ENCODE measurements at places on chromosomes 16 and 17.

GRCh38 chr17:30244853-30245385 lies 9.4 kb upstream of the SLC6A4 start:
- no peak for DNase-seq

DNA sequence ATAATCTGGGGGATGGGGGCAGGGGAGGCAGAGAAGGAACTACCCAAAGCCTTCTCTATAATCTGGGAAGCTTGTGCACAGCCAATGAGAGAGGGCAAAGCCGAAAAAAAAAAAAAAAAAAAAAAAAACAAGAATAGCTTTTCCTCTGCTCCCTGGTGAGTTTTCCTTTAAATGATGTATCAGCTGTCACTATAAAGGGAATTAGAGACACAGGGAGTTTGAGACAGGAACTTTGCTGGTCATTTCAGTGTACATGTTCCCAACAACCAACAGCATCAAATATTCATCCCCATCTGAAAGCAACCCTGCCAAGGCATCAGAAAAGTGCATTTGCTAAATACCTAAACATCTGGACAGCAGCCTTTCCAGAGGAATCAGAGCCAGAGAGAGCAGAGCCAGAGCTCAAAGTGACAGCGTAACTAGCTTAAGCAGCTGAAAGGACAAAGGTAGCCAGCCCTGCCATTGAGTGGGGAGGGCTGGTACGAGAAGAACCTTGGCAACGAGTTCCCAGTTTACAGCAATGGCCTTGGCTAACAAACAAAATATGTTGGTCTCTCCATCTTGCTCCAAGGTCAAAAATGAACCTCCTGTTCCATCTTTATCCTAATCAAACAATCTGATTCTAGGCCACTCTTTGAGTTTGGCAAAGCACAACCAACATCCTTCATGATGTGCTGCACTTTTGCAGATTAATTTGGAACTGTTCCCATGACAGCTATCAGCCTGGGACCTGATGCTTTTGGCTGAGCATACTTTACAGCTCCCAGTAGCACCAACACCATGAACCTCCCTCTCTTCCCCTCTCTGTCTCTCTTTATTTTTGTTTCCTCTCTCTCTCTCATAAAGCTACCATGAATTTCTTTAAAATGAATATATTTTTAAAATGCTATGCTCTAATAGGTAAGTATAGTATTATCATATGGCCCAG lies 143.7 kb upstream of the GNAO1 start:
- no peak for DNase-seq

GRCh38 chr16:1963806-1964505 lies 670 bp downstream of the RPS2 start:
- no peak for DNase-seq

GRCh38 chr16:2883458-2883908 lies 468 bp downstream of the FLYWCH2 start:
- no peak for DNase-seq

DNA sequence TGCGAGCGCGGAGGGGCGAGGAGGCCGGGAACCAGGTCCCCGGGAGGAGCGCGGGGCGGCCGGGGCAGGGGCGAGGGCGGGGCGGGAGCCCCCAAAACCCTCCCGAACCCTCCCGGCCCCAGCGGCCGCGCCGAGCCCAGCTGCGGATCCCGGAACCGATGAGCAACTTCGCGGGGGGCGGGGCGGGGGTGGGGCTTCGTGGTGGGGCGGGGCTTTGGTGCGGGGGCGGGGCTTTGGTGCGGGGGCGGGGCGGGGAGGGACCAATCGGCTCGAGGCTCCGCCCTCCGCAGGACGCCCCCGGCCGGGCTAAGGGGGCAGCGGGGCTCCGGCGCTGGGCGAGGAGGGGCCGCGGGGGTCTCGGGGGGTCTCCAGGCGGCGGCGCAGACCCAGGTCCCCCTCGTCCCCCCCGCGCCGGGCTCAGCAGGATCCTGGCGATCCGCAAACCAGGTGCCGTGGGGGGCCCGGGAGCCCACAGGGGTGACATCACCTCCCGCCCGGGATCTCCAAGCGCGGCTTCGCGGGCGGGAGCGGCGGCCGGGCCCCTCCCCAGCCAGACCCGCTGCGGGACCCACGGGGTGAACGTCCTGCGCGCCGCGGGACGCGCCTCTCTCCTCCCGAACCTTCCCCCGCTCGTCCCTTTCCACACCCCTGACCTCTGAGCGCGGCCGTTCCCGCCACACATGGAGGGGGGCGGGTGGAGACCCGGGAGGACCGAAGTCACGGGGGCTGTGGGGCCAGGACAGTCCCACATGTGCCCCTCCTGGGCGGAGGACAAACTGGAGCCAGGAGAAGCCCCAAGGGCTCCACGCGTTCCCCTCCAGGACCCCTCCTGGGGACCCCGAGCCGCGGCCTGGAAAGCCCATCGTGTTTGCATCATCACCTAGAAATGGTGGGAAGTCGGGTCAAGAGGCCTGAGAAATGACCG lies at the start of gene ABR:
Gene ABR, minus strand, starts transcription at position 164 of the 925 bp plus-strand sequence. CDS start 254 bp downstream, outside the sequence.
- DNase-seq, result peak; percentile 53

DNA sequence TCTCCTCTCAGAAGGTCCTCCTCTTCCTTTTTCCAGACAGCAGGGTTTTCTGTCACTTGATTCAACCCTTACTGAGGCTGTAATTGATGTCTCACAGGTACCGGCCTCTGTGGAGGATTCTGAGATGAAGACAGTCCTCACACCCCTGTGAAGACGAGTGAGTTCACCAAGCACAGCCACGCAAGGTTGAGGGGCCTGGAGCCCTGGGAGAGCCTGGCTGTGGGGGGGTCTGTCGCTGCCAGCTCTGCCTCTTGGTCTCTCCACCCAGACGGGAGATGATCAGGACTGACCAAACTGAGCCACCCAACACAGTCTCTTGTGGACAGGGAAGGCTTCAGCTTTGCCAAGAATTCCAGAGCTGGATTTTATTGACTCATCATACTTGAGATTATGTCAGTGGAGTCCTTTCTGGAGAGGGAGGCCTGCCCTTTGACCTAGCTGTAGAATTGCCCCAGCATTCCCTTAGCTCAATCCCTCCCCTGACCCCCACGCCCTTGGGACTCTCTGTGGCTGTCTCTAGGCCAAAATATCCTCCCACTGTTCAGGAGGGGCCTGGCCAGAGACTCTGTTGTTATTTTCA lies 51.1 kb upstream of the CRHR1 start:
- DNase-seq, result no peak

- no peak for DNase-seq
Observed at GRCh38 chr17:77164483-77165091, 23.8 kb downstream of the SEC14L1 start.

DNA sequence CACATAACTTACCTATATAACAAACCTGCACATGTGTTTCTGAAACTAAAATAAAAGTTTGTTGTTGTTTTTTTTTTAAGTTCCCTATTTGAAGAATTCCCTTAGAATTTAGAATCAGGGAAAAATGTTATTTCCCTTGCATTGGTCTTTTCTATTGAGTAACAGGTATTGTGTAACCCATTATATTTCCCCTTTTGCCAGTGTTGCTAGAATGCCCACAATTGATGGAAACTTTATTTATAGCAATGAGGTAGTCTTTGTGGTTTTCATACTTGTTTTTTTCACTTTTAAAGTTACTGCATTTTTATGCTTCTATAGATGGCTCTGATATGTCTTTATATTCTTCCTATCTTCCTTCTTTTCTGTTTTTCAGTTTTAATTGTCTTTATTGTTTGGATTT lies 3.9 kb downstream of the NLRP1 start:
- DNase-seq, result no peak

DNA sequence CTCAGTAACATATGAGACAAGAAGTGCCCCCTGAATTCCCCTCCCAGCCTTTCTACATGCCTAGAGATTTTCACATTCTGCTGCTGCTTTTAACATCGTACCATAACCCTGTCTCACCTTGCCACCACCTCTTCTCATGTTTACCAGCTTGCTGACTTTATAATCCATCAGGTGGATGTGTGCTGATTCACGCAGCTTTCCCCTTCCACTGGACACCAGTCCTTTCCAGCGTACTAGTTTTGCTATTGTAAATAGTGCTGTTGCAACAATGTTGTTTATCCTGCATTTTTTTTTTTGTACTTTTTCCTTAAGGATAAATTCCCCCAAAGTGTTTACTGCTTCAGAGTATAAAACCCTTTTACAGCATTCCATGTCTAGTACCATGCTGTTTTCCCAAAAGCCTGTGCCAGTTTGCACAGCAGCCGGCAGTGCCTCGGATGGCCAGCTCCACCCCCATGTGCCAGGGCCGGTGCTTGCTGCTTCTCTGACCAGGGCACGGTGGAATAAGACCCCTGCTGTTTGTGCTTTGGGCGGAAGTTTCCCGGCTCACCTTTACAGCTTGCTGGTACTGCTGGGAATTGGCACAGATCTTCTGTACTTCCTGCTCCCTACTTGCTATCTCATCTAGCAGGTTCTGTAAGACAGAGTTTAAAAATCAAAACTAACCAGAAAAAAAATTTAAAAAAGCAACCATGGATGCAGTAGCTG lies 41.3 kb downstream of the UBN1 start:
- DNase-seq, result no peak

- no peak for DNase-seq
Observed at GRCh38 chr16:72921106-72921505, 126.8 kb downstream of the ZFHX3 start.

- DNase-seq, result no peak
Observed at GRCh38 chr17:57574040-57574513, 171.0 kb downstream of the CCDC182 start.

DNA sequence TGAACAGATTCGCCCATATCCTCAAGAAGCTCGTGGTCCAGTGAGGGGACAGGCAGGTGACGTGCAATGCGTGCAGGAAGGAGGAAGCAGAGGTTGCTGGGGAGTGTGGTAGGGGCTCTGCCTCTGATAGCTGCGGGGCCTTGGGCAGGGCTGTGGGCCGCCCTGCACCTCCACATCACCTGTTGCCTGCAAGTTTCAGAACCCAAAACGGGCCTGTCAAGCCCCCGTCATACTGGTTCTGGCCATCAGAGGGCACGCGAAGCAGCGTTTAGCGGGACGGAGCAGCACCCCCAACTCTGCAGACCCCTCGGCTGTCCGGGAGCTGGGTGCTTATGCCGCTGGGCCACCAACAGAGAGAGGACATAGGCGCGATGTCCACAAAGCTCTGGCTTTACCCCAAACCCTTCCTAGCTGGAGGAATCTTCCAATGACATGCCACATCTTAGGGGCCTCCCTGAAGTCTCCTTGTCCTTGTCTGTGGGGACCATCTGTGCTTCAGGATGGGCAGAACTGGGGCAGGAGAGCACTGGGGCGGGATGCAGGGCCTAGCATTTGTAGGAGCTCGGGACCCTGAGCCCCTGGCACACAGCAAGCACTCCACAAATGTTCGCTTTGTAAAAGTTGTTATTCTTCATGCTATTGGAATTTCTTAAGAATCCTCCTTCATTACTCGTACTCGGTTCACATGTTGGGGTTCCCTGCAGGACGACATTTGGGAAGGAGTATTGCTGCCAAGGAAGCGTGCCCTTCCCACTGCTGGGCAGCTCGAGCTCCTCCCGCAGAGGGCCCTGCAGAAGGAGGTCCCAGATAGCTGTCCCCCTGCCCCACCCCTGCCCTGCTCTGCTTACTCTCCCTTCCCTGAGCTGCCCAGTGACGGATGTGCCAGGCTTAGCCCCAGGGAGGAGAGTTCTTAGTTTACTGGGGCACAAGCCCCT lies 64.3 kb downstream of the CNGB1 start:
- no peak for DNase-seq

GRCh38 chr17:8695241-8695640 lies 49.4 kb downstream of the CCDC42 start:
- no peak for DNase-seq

DNA sequence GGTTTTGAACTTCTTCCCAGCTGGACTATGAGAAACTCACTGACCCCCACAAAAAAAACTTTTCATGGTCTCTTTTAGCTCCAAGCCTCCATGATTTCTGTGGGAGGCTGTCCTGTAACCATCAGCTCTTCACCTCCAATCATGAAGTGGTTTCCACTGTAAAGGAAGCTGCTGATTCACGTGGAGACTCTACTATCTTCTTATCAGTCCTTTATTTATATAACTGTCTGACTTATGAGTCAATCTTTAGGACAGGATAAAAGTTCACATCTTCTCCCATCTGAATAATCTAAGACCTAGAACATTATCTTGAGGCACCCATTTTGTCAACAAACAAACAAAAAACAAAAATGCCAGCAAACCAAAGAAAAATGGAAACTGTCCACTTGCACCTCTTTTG lies 409.9 kb downstream of the SLC39A11 start:
- no peak for DNase-seq

GRCh38 chr16:75236232-75236631 lies 15.2 kb downstream of the BCAR1 start:
- no peak for DNase-seq

DNA sequence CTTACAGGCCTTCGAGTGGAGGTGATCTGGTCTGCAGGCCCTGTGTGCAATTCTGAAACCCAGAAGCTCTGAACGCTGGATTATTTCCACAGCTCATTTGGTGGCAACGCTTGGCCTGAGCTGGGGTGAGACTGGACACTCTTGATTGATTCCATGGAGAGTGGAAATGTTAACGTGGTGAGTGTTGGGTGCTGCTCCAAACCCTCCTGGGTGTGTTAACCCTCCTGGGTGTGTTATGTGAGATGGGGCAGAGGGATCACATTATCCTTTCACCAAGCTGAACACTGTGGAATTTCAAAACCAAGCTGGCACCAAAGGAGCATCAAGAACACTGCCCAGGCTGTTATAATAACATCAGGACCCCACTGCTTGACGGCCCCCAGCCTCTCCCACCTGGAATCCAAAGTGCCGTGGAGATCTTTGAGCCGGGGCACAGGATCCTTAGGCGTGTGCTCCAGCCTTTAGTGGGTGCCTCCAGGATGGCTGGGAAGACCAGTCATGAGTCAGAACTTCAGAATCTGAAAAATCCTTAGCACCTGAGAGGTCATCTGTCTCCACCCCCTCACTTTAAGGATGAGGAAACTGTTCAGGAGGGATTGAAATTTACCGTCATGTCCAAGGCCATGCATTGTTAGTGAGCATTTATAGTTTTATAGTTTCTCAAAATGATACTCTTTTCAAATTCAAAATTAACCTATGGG lies 75.0 kb downstream of the RPTOR start:
- DNase-seq, result peak; percentile 95

DNA sequence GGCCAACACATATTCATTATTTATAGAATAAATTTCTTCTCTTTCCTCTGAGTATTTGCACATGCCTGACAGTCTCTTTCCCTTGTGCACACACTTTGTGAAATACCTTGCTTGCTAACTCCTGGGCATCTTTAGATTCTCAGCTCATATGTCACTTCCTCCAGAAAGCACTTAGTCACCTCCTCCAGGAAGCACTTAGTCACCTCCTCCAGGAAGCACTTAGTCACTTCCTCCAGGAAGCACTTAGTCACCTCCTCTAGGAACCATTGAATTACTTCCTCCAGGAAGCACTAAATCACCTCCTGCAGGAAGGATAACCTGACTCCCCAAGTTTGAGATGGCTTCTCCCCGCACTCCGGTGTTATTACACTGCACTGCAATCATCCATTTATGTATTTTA lies 462.5 kb upstream of the EEF2KMT start:
- no peak for DNase-seq

DNA sequence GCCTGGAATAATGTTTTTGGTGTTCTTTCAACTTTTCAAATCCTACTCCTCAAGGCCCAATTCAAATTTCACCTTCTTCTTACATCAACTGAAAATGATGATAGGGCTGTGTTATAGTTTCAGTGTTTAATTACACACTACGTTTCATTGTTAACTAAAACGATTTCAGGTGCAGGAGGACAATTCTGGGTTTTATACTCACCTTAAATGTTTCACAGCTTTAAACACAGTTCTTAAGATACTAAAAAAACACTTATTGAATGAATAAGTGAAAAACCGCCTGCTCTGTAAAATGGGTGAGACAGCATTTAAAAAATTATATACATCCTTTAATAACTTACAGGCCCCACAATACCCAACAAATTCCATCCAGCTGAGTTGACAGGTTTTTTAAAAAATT lies 6.2 kb upstream of the MPHOSPH6 start:
- DNase-seq, result no peak
